ENCODE measurements at places on chromosomes 2 and 18.

DNA sequence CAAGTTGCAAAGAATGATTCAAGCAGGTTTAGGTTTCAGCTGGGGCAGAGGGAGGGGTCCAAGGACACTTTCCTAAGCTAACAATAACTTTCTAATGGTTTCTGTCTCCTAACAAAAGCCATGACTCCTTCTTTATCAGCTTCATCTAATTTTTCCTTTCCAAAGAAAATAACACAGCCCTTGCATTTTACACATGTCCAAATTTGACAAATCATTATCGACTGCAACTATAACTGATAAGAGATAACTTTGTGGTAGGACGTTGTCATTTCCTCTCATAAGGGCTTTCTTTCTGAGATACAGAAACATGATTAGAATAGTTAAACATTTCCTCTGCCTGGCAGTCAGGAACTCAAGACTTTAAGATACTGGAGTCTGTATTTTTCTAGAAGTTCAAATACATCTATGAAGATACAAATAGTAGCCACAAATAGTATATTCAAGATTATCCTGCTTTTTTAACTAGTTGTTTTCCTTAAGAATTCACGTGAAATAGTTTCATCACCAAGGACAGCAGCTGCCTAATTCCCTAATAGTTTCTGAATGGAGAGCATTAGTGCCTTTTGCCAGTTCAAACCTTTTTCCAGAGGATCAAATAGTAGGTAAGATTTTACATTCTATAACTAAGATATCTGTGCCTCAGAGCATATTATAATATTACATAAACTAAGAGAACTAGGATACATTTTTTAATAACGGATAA, 263.2 kb downstream of the EXOC6B start:
- DNase-seq: no peak

GRCh38 chr18:32847691-32848090, 74.9 kb upstream of the KLHL14 start:
- DNase-seq: no peak

GRCh38 chr2:202038471-202039277, 5.0 kb downstream of the FZD7 start:
- DNase-seq: no peak

DNA sequence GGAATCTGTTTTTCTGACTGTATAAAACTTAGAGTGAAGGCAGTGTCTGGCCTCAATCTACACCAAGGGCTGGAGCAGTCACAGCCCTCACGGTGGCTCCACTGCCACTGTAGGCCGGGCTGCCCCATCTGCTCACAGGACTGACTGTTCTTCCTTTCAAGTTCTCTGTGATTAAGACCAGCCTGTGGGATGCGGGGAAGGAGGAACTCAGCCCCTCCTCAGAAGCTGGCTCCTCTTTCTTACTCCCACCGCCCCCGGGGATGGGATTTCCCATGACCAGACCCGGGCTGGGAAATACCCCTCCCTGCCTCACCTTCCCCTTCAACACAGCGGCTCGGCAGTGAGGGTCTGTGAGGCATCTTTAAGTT, 106.0 kb downstream of the COPS8 start:
- DNase-seq: no peak

- DNase-seq: no peak
Measured at GRCh38 chr2:32805104-32806095, 141.4 kb upstream of the LTBP1 start.

DNA sequence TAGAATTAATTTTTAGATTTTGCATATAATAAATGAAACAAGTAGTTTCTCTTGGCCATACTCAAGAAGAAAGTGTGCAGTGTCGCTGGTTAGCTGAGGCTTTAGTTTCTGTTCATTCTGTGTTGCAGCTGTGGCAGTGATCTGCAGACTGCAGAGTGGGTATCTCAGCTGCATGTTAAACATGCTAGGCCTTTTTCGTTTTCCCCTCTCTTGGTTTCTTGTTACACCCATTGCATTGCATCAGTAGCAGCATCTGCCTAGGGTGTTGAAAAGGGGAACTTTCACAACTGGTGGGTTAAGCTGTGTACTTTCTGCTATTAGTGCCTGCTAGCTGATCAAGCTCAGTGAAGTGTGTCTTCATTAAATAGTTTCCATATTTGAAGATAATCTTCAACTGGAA, 51.3 kb downstream of the ACSL3 start:
- no peak for DNase-seq

- DNase-seq: no peak
Measured at GRCh38 chr2:157364257-157364974, 38.8 kb upstream of the ERMN start.

DNA sequence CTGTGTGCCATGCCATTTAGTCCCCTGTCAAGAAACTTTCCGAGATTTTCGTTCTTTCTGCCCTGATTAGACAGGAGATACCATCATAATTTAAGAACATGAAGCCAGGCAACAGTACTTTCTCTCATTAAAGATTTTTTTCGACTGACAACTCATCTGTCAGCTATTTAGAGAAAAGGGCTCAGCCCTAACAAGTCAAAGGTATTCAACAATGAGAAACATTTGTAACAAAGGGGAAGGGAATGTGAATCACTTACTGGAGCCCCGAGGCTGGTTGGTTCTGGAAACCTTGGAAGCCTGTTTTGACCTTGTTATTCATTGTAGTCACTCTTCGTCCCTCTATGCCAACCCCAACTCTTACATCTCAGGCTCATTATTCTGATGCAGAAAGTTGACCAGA, 199.4 kb downstream of the SPP2 start:
- DNase-seq: no peak

- no peak for DNase-seq
Measured at GRCh38 chr18:48662011-48662661, 123.3 kb downstream of the CTIF start.
